CD4-positive, alpha-beta T cell treated with Interleukin-21 for 1 hour (primary cell): ENCODE measurements at places on chromosomes 7 and 10.
A peak's percentile ranks its signal among the peaks of the same experiment; 100 is the strongest.

DNA sequence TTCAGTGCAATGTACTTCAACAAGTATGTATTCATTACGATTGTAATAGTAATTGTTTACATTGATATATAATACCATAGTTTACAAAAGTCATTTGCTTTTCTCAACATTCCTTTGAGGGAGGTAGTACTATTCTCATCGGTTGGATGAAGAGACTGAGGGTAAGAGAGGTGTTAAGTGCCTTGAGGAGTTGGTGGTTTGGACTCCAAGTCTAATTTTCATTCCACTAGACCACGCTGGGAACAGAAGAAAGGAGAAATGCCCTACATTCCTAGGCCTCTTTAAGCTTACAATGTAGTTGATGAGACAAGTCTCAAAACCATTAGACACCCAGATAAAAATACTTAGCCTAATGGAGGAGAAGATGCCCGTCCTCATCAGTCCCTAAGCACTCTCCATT lies 28.6 kb downstream of the CDK1 start:
- DNase-seq = no peak

DNA sequence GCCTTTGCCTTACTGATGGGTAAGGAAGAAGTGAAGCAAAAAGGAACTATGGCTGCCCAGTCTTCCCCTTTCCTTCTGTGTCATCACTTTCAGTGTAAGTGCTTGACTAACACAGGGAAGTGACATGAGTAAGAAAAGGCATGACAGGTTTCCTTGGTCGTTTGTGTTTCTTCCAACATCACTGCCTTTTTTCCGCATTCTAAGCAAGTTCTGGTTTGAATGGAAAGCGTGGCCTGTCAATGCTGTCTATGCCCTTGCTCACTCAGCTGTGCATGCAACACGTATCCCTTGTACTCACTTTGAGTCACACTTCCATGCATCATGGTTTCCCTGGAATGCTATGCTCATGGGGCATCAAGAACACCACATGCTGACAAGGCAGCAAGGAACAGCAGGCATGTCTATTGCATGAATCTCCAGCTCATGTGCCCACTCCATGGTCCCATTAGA lies 111.8 kb downstream of the OAT start:
- DNase-seq = peak; percentile 1

DNA sequence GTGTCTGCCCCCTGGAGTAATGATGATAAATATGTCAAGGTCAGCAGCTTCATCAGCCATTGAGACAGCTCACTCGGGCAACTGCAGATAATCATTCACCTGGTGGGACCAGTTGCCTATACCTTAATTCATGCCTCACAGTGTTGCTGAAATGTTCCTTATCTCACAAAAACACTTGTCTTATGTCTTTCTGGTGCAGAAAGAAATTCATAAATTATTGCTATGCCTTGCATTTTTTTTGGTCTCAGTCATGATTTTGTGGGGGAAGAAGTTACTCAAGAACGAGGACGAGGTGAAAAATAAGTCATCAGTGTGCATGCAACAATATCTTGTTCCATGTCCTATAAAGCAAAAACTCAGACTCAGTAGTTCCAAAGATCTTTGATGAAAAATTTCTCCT lies 16.0 kb downstream of the TRIL start:
- no peak for DNase-seq

DNA sequence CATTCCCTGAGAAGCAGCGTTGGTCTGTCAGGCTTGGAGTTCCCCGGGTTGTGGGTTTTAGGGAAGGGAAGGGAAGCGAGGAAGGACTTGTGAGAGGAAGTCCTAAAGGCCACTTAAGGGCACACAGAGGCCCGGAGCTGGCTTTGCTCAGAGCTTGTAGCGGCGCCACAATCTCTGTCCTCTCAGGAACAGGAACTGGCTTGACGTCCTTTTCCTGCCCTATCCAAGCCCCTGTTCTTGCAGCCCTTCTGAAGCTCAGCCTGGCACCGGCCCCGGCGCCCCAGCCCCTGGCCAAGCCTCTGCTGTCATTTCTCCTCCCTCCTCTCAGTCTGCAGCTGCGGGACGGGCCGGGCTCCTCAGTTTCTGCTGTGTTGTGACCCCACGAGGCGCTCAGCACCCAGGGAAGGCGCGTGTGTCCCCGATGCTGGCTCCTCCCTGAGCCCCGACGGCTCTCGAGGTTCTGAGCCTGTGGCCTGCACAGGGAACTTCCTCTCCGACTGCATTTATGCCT lies at the start of gene GIMAP8:
GIMAP8 (plus strand) TSS at position 140 of the 511 bp plus-strand sequence. CDS start 16,069 bp downstream, outside the sequence.
- DNase-seq = peak; percentile 69

DNA sequence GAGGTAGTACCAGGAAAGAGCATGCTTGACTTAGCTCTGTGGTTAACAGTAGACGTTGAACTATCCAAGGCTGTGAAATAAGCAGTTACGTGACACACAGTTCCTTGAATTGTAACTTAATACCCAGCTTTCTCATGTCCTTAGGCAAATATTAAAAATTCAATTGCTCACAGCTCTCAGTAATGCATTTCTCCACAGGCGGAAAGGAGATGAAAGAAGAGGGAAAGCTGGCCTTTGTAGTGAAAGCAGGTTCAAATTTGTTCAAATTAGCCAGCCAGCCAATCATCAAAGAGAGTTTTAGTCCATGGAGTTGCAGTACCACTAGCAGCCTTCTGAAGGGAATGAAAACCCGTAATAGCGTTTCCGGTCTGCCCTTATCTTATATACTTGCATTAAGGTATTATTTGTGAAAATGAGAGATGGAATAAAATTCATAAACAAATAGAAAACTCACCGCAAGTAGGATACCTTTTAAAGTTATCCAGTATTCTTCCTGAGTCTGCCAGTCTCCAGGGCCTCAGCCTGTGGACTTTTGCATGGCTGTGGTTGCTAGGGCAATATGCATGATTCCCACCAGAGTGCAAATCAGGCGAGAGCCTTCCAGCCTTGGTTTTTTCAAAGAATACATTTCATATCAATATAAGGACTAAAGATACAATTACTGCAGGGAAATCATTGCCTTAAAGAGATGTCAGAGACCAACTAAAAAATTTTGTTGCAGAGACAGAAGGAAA lies 795.5 kb downstream of the TNS3 start:
- no peak for DNase-seq

- DNase-seq = no peak
Measured at GRCh38 chr10:24119896-24120295, 89.0 kb upstream of the KIAA1217 start.

DNA sequence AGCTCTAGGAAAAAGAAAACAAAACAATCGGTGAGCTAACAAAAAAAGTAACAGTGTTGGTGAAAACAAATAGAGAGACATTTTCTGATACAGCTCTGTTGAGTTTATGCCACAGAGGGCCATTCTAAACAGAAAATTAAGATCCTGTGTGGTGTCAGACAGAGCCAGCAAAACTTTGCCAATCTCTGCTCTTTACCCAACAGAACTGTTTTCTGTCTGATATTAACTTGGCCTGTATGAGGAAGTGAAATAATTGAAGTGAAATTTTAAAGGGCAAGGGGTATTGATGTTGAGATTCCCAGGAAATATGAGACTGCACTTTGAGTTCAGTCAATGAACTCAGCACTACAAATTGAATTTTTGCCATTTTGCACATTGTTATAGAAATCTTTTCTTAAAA lies 101.0 kb downstream of the AOAH start:
- no peak for DNase-seq

- no peak for DNase-seq
Measured at GRCh38 chr10:120456143-120456625, 843 bp upstream of the PLPP4 start.

DNA sequence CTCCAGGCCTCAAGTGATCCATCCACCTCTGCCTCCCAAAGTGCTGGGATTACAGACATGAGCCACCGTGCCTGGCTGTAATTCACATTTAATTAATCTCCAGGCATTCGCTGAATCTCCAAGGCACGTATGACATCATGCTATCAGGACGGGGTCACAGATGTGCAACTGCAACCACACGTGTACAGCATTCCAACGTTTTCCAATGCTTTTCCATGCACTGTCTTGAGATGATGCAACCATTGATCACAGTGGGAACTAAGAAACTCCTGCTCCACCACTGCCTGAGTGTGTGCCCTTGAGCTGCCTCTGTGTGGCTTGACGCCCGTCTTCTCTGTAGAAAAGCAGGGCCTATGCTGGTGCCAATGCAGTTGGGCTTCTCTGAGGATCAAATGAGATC lies 119.8 kb upstream of the LYZL2 start:
- no peak for DNase-seq
